ENCODE measurements at places on chromosomes 7 and 10.

DNA sequence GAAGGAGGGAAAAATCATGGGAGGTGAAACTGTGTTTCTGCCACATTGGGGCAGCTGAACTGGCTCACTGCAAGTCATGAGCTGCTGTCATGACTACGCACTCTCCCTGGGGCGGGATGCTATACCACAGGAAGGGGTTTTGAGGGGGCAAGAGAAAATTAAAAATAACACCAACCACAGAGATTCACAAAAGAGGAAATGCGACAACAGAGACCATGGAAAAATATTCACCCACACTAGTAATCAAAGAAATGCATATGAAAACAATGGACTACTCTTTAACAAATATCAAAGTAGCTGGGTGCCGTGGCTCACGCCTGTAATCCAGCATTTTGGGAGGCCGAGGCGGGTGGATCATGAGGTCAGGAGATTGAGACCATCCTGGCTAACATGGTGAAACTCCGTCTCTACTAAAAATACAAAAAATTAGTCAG lies 65.2 kb upstream of the TM9SF3 start:
- DNase-seq = no peak

DNA sequence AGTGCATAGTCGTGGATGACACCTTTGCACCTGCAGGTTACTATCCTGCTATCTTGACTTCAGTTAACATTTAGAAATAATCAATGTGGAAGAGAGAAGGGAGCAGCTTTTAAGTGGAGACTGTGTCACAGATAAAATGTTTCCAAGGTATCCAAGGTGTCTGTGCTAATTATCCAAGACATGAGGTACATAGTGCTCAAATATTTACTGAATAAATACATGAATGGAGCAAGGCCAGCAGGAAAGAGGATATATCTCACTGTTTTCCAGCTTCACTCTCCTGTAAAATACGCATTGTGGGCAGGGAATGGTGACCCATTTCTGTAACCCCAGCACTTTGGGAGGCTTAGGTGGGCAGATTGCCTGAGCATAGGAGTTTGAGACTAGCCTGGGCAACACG lies 552.4 kb downstream of the PHTF2 start:
- no peak for DNase-seq

GRCh38 chr10:128022261-128023196 lies 103.7 kb downstream of the MKI67 start:
- DNase-seq = no peak

GRCh38 chr7:133859871-133860450 lies 267.2 kb upstream of the LRGUK start:
- DNase-seq = no peak

DNA sequence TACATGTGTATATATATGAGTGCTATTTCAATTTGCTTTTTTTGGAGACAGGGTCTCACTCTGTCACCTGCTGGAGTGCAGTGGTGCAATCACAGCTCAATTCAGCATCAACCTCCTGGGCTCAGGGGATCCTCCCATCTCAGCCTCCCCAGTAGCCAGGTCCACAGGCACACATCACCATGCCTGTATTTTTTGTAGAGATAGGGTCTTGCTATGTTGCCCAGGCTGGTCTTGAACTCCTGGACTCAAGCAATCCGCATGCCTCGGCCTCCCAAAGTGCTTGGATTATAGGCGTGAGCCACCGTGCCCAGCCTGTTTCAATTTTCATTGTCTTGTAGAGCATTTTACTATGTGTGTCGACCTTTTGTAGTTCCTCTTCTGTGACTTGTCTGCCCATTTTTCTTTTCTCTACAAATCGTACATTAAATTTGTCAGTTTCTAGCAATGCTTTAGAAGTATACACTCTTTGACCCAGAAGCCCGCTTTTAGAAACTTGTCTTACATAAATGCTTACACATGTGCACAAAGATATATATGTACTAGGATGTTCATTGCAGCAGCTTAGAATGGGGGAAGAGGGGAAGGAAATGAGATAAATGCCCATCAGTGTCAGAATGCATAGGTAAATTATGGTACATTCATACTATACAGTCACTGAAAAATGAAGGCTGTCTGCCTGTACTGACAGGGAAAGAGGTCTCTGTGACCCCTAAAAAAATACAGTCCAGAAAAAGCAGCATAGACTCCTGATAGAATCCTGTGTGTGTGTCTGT lies 12.2 kb upstream of the RFC2 start:
- DNase-seq = no peak

- no peak for DNase-seq
Measured at GRCh38 chr10:11242443-11243387, 225.0 kb downstream of the CELF2 start.

DNA sequence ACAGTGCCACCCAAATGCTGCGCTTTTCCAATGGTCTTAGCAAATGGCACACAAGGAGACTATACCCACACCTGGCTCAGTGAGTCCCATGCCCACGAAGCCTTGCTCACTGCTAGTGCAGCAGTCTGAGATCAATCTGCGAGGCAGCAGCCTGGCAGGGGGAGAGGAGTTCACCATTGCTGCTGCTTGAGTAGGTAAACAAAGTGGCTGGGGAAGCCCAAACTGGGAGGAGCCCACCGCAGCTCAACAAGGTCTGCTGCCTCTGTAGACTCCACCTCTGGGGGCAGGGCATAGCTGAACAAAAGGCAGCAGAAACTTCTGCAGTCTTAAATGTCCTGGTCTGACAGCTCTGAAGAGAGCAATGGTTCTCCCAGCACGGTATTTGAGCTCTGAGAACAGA lies 891.2 kb downstream of the PCDH15 start:
- no peak for DNase-seq

- DNase-seq = no peak
Measured at GRCh38 chr10:123569436-123570035, 96.6 kb upstream of the GPR26 start.

GRCh38 chr7:143280160-143280559 lies 4.6 kb upstream of the TMEM139 start:
- no peak for DNase-seq

GRCh38 chr10:18829259-18829658 lies 170.0 kb downstream of the ARL5B start:
- DNase-seq = no peak

DNA sequence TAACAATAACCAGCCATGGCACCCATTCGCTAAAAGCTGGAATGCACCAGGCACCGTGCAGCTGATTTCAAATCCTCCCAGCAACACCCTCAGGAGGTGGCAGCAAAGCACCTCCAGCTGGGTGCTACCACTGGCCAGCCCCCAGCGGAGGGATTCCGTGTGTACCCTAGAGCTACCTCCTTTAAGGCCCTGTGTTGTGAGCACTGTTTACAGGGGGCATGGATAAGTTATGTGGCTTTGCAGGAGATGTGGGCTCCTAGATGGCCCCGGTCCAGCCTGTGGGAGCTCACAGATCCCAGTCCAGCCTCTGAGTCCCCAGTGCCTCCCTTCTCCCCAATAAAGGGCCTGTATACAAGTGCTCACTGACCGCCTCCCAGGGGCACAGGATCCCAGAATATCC lies 27.1 kb downstream of the TNRC18 start:
- DNase-seq = no peak

DNA sequence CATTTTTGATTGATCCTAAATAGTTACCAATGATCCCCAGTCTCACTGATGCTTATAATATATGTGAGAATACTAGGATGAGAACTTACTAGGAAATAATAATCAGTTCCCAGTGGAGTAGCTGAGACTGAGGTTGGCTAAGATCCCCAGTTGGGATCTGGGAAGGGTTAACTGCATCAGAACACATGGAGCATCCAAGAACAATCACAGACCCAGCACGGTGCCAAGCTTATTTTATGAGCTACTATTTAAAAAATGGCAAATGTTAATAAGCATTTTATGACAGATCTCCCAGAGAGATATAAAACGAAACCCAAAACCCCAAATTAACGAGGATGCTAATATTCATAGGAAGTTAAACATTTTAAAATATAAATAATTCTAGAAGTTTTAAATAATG lies 379.5 kb downstream of the THSD7A start:
- DNase-seq = no peak

DNA sequence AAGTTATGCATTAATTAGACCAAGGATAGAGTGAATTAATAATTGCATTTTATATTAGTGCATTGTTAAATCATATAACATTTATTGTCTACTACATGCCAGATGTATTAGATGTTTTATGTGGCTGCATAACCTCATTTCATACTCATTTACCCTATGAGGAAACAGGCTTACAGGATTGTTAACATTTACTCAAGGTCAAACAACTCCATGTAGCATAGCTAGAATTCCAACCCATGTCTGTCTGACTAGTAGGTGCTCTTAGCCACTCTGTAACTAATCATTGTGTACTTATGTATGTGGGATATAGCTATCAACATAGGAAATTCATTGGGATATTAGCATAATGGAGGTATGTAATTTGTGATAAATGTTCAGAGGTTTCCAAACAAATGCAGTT lies 46.3 kb downstream of the PHYHIPL start:
- no peak for DNase-seq

- DNase-seq = peak; percentile 88
Measured at GRCh38 chr7:13920053-13920697, 69.3 kb downstream of the ETV1 start.
